Esophagus muscularis mucosa (tissue), 4 donors: ENCODE measurements at places on chromosomes 1 and 21.

DNA sequence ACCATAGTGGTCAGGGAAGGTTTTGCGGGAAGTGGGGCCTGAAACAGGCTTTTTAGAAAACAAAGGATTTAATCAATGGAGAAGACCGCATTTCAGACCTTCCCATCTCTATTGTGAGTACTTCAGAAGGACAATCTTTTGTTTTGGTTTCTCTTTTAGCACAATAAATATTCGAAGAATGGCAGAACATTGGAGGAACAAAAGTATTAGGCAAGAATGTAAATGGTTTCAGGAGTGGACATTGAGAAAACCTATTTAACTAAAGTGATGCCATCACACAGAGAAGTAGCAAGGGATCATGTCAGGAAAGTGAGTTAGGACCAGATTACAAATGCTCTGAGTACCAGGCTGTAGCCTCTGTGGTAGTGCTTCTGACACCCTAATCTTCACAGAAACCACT is 26.8 kb upstream of the UBE2U start:
- DNase-seq = no peak
- H3K36me3 ChIP-seq = peaks cover 8% of the 10 kb centered on the region
- H3K27ac ChIP-seq = no peak overlapping the region
- peaks cover 17% of the 10 kb centered on the region for H3K4me1 ChIP-seq
- H3K4me3 ChIP-seq = no peak overlapping the region

- no peaks in the 10 kb centered on the region for H3K27me3 ChIP-seq
- peak overlapping the region; percentile 94 for H3K27ac ChIP-seq
- H3K4me3 ChIP-seq = peak overlapping the region; percentile 39
- H3K4me1 ChIP-seq = peaks cover 64% of the 10 kb centered on the region
Observed at GRCh38 chr1:203273869-203274602, 31.3 kb upstream of the BTG2 start.

GRCh38 chr1:84363019-84363418 is 35.3 kb upstream of the DNASE2B start:
- no peaks in the 10 kb centered on the region for H3K27me3 ChIP-seq
- no peaks in the 10 kb centered on the region for H3K36me3 ChIP-seq
- peaks cover 13% of the 10 kb centered on the region for H3K4me1 ChIP-seq
- no peak overlapping the region for H3K4me3 ChIP-seq
- no peak overlapping the region for H3K27ac ChIP-seq
- DNase-seq = no peak

DNA sequence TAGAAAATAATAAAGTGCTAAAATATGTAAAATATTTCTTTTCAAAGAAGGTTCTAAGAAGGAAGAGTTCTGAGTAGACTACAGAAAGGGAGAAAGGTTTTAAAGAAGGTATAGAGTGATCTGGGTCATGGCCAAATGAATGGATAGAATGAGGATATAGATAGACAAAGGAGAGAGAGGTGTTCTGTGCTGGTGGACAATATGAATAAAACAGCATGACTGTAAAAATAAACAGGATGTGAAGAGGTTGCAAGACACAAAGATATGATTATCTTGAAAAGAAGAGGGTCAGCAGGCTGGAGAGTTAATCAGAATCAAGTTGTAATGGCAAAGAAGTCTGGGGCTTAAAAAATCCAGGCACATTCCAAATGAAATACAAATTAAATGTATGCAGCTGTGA is 86.7 kb upstream of the GNG4 start:
- no peak overlapping the region for H3K4me3 ChIP-seq
- no peak overlapping the region for H3K27ac ChIP-seq
- no peaks in the 10 kb centered on the region for H3K27me3 ChIP-seq
- H3K36me3 ChIP-seq = peaks cover 39% of the 10 kb centered on the region
- DNase-seq = no peak
- no peaks in the 10 kb centered on the region for H3K4me1 ChIP-seq

GRCh38 chr21:44291078-44291935 is 5.6 kb downstream of the AIRE start:
- peaks cover 10% of the 10 kb centered on the region for H3K4me1 ChIP-seq
- no peak for DNase-seq
- no peak overlapping the region for H3K4me3 ChIP-seq
- H3K27ac ChIP-seq = no peak overlapping the region

DNA sequence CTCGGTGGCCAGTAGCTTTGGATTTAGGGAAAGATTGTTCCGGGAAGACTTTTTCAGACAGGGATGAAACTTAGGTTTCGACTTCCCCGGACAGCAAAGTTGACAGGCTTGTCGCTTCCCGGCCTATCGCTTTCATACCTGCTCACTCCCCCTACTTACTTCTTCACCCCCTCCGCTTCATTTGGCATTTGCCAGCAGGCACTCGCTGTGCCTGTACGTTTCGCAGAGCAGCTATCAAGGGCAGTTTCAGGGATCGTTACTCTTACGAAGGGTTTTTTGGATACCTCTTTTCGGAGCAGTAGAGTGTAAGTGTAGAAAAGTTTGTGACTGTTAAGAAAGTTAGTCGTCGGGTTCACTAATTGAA is 393 bp downstream of the BLZF1 start:
- peak overlapping the region; percentile 62 for H3K4me3 ChIP-seq
- no peak for DNase-seq
- H3K27ac ChIP-seq = peak overlapping the region; percentile 74
- peaks cover 25% of the 10 kb centered on the region for H3K4me1 ChIP-seq

- H3K4me3 ChIP-seq = no peak overlapping the region
- H3K36me3 ChIP-seq = no peaks in the 10 kb centered on the region
- peaks cover 9% of the 10 kb centered on the region for H3K4me1 ChIP-seq
- H3K27me3 ChIP-seq = no peaks in the 10 kb centered on the region
Observed at GRCh38 chr1:147491098-147491497, 50.2 kb upstream of the BCL9 start.

GRCh38 chr1:234899041-234899729 is 229.5 kb downstream of the TOMM20 start:
- no peaks in the 10 kb centered on the region for H3K27me3 ChIP-seq
- H3K4me1 ChIP-seq = peaks cover 11% of the 10 kb centered on the region
- H3K27ac ChIP-seq = no peak overlapping the region
- H3K4me3 ChIP-seq = no peak overlapping the region
- no peaks in the 10 kb centered on the region for H3K36me3 ChIP-seq

GRCh38 chr1:234737967-234738314 is 128.0 kb upstream of the IRF2BP2 start:
- H3K27ac ChIP-seq = no peak overlapping the region
- DNase-seq = no peak
- no peaks in the 10 kb centered on the region for H3K4me1 ChIP-seq
- H3K4me3 ChIP-seq = no peak overlapping the region
- H3K36me3 ChIP-seq = no peaks in the 10 kb centered on the region
- no peaks in the 10 kb centered on the region for H3K27me3 ChIP-seq

GRCh38 chr1:53781654-53782053 is 42.7 kb upstream of the GLIS1 start:
- H3K27ac ChIP-seq = no peak overlapping the region
- H3K4me1 ChIP-seq = no peaks in the 10 kb centered on the region
- no peak overlapping the region for H3K4me3 ChIP-seq
- no peak for DNase-seq
- H3K36me3 ChIP-seq = peaks cover 66% of the 10 kb centered on the region

- no peak for DNase-seq
- H3K27ac ChIP-seq = no peak overlapping the region
Observed at GRCh38 chr1:211547710-211548109, 31.3 kb downstream of the SLC30A1 start.

DNA sequence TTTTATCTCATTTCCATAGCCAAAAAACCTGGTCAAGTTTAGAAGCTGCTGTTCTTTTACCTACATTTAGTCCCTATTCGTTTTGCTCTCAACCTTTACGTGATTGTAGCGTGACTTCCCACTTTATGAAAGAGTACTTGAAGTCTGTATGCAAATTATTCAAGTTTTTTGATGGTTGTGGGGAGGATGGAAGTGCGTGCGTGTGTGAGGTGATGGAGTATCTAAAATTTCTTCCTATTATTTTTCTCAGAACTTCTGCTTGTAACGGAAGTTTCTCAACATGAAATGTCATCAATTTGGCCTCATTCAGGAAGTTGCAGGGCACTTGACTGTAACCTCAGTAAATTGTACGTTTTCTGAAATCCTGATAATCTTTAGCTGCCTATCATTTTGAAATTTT is 64.0 kb downstream of the SAMSN1 start:
- no peak overlapping the region for H3K4me3 ChIP-seq
- no peaks in the 10 kb centered on the region for H3K36me3 ChIP-seq
- no peak overlapping the region for H3K27ac ChIP-seq
- H3K27me3 ChIP-seq = no peaks in the 10 kb centered on the region
- peaks cover 5% of the 10 kb centered on the region for H3K4me1 ChIP-seq

DNA sequence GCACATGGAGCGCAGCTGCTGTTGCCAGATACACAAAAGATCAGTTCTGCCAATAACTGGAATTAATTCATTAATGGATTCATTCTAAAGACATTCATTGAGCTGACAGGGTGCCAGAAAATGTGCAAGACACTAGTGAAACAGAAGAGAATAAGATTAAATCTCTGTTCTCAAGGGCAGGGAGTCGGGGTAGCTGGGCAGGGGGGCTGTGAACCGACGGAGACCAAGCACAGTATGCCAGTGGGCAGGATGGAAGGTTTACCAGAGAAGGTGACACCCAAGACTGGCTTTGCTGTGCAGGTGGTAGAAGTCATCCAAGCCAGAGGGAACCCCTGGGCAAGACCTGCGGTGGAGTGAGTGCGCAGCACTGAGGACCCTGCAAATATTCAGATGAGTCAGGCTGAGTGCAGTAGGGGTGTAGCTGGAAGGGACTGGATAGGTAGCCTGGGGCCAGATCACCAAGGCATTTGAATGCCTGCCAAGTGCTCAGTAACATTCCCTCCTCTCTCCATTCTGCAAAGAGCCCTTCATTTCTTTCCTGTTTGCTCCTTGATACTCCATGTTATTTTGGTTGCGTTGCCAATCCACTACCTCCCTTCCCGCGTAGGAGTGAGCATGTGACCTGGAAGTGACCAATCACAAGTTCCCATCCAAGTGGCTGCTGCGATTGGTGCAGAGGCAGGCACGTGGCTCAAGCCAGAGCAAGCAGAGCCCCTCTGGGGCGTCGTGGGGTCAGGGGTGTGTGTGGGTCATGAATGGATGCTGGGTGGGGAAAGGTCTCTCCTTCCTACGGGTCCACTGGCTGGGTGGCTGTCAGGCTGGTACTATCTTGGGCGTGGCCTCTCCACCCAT is 413.1 kb downstream of the PTPRU start:
- H3K4me1 ChIP-seq = no peaks in the 10 kb centered on the region
- no peak for DNase-seq
- H3K27ac ChIP-seq = no peak overlapping the region
- H3K4me3 ChIP-seq = no peak overlapping the region

DNA sequence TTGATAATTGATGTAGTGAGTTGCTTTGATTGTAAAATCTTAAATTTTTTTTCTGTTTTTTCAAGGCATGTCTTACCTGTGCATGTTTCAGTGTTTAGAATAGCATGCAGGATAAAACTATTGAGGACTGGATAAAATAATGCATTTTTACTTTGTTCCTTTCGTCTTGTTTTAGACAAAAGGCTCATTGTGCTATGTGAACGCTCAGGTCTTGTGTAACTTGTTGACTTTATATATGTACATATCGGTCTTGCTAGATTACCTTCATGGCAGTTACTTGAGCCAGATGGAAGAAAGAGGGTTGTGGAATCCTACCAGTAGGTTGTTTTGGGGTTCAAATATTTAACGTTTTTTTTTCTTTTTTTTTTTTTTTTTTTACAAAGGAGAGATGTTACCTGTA is 7.0 kb downstream of the NFIA start:
- H3K4me3 ChIP-seq = peak overlapping the region; percentile 18
- no peaks in the 10 kb centered on the region for H3K27me3 ChIP-seq
- peaks cover 8% of the 10 kb centered on the region for H3K36me3 ChIP-seq
- peaks cover 37% of the 10 kb centered on the region for H3K4me1 ChIP-seq

GRCh38 chr1:47215713-47216112 is 16.3 kb downstream of the TAL1 start:
- H3K27me3 ChIP-seq = peaks cover 5% of the 10 kb centered on the region
- no peaks in the 10 kb centered on the region for H3K4me1 ChIP-seq
- DNase-seq = no peak

DNA sequence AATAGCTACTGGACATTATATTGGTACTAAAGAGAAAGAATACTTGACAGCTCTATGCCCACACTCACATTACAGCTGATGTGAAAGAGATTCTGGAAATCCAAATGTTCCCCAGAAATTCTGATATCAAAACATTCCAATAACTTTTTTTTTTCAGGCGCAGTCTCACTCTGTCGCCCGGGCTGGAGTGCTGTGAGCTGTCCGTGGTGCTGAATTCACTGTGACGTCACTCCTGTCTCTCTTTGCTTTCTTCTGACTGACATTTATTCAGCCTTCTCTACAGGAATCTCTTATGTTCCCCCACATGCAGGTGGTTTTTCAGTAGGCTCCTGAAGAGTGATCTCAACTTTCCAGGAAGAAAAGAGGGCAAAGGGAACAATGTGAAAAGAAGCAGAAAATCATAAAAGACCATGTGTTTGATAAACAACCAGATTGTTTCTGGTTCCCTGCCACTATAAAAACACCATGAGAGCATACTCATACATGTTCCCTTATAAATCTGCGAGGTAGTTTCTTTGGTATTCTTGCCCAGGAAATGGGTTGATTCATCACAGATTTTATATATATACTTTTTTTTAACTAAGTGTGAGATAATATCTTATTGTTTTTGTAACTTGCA is 6.2 kb downstream of the S100A7A start:
- H3K27me3 ChIP-seq = no peaks in the 10 kb centered on the region
- H3K4me1 ChIP-seq = no peaks in the 10 kb centered on the region
- DNase-seq = no peak
- H3K4me3 ChIP-seq = no peak overlapping the region
- H3K27ac ChIP-seq = no peak overlapping the region
- H3K36me3 ChIP-seq = no peaks in the 10 kb centered on the region

DNA sequence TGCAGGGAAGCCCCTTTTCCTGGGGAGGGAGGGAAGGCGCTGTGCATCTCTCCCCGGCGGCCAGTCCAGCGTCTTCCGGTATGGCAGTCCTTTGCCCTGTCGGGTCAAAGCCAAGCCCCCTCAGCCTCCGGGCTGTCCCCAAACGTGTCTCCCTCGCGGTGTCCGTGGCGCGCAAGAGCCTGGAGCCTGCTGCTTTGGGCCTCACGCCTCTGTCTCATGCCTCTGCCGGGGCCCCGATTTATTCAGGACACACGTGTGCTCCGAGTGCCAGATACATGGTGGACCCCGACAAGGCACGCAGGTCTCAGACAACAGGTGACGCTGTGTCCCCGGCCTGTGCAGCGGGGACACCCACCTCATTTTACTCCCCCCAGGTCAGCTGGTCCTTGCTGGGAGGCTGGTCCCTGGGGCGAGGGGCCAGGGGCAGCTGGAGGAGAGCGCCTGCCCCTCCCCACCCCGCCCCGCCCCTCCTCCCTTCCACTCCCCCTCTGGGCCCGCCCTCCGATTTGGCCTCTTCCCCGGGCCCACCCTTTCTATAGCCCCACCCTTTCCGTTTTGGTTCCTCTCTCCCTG is 176.7 kb downstream of the CAMTA1 start:
- H3K36me3 ChIP-seq = no peaks in the 10 kb centered on the region
- peaks cover 30% of the 10 kb centered on the region for H3K4me1 ChIP-seq
- H3K27me3 ChIP-seq = peaks cover 17% of the 10 kb centered on the region
- H3K27ac ChIP-seq = peak overlapping the region; percentile 51

DNA sequence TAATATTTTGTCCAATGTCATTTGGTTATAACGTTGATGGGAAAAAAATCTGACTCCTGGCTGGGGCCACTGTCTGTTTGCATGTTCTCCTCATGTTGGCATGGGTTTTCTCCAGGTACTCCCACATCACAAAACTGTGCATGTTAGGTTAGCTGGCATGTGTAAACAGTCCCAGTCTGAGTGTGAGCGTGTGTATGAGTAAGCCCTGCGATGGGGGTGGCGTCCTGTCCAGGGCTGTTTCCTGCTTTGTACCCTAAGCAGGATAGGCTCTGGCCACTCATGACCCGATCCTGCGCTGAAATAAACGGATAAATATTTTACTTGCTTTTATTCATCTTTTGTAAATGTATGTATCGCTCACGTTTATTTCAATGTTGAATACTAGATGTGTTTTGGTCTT is 13.5 kb downstream of the EFCAB14 start:
- peaks cover 66% of the 10 kb centered on the region for H3K36me3 ChIP-seq
- H3K4me3 ChIP-seq = no peak overlapping the region
- no peak for DNase-seq
- H3K27me3 ChIP-seq = no peaks in the 10 kb centered on the region
- no peak overlapping the region for H3K27ac ChIP-seq
- H3K4me1 ChIP-seq = peaks cover 9% of the 10 kb centered on the region
